ENCODE measurements at places on chromosomes 13 and 19. TPM values are rescaled to one million over a fixed set of nuclear protein-coding genes. Genes with fewer than 3 reads are reported as not detected.

LHB gene
- not detected for total RNA-seq

CLDND2 gene
- total RNA-seq, result not detected

SIGLEC8 gene
- total RNA-seq, result 0.33 TPM

SRRM5 gene
- 0.34 TPM for total RNA-seq

USHBP1 gene
- total RNA-seq, result 3.4 TPM

KIR2DL3 gene
- total RNA-seq, result not detected

SMIM17 gene
- not detected for total RNA-seq

PROZ gene
- not detected for total RNA-seq

KLK15 gene
- total RNA-seq, result not detected

RNF113B gene
- total RNA-seq, result not detected

GAS6 gene
- total RNA-seq, result 52.0 TPM

TPTE2 gene
- total RNA-seq, result 0.94 TPM

SUPT20H gene
- 47.3 TPM for total RNA-seq

SOHLH2 gene
- not detected for total RNA-seq

IGFLR1 gene
- 5.1 TPM for total RNA-seq

GRIK5 gene
- total RNA-seq, result not detected

UHRF1 gene
- 0.88 TPM for total RNA-seq

ACER1 gene
- not detected for total RNA-seq

CYP2S1 gene
- total RNA-seq, result 5.6 TPM

ATP4A gene
- total RNA-seq, result not detected

IRGC gene
- not detected for total RNA-seq

CARD8 gene
- total RNA-seq, result 42.5 TPM

KLC3 gene
- total RNA-seq, result not detected

C1QTNF9B gene
- total RNA-seq, result not detected

ZSCAN18 gene
- total RNA-seq, result 16.6 TPM

NCAN gene
- total RNA-seq, result not detected

LGALS7B gene
- not detected for total RNA-seq

PLIN5 gene
- 153 TPM for total RNA-seq

CCDC194 gene
- not detected for total RNA-seq

IZUMO4 gene
- 2.3 TPM for total RNA-seq

CRB3 gene
- total RNA-seq, result 1.0 TPM

CDC37 gene
- 95.2 TPM for total RNA-seq

CDK8 gene
- total RNA-seq, result 9.9 TPM

SULT2A1 gene
- total RNA-seq, result not detected

ZNF486 gene
- 4.6 TPM for total RNA-seq

CEACAM8 gene
- total RNA-seq, result not detected

OR7D2 gene
- total RNA-seq, result not detected

SLC8A2 gene
- 4.3 TPM for total RNA-seq

MIA gene
- not detected for total RNA-seq

ZNF730 gene
- 0.68 TPM for total RNA-seq

KLK13 gene
- total RNA-seq, result not detected

PRKCG gene
- total RNA-seq, result not detected

SYT5 gene
- not detected for total RNA-seq

CEACAM20 gene
- not detected for total RNA-seq

MISP gene
- total RNA-seq, result not detected

NOVA2 gene
- 2.3 TPM for total RNA-seq

LRG1 gene
- 0.65 TPM for total RNA-seq

DAND5 gene
- not detected for total RNA-seq

GPR4 gene
- total RNA-seq, result 2.0 TPM

ZNF649 gene
- 6.8 TPM for total RNA-seq

APOC1 gene
- 394 TPM for total RNA-seq

ZNF865 gene
- 3.4 TPM for total RNA-seq

CLIP3 gene
- total RNA-seq, result 7.2 TPM

CDC42EP5 gene
- 10.5 TPM for total RNA-seq

PRR19 gene
- total RNA-seq, result 0.75 TPM

TRMT1 gene
- 27.1 TPM for total RNA-seq

ZNF121 gene
- 31.3 TPM for total RNA-seq

METTL21C gene
- not detected for total RNA-seq

POU4F1 gene
- total RNA-seq, result not detected

Measured in subcutaneous adipose tissue (tissue), 4 donors.